ENCODE measurements at places on chromosomes 7 and 10.

DNA sequence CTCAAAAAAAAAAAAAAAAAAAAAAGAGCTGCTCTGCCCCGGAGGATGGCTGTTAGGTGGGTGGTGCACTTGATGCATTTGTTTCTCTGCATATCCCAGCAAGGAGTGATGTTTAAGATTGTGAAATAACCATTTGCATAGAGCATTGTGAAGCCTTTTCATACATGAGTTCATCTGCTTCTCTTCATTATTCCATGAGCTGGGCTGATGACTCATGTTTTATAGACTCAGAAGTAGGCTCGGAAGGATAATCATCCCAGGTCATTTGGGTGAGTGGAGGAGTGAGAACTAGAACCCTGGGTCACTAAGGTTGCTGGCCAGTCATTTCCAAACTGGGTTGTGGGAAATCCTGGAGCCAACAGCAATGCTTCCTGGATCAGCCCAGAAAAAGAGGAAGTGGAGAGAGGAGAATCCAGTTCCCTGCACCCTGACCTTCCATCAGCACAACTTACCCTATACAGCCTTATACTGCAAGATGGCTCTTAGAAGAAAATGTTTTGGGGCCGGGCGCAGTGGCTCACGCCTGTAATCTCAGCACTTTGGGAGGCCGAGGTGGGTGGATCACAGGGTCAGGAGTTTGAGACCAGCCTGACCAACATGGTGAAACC lies 45.3 kb downstream of the TACC2 start:
- ATAC-seq, result no peak

DNA sequence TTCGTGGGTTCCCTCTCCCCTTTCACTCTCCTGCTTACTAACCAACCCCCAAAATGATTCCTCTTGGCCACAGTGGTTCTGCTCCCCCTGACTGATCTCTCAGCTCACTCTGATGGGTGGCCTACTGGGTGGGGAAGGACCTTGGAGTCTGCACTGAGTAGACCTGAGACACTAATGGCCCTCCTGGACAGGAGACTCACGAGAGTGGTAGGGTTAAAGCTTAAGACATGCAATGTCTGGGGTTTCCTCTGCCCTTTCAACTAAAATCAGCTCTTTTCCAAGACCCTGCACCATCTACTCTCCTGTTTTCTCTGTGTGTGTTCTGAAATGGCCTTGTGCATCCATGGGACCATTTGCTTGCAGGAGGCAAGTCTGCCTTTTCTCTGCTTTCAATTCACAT lies 631.4 kb downstream of the ACTR3B start:
- no peak for ATAC-seq

DNA sequence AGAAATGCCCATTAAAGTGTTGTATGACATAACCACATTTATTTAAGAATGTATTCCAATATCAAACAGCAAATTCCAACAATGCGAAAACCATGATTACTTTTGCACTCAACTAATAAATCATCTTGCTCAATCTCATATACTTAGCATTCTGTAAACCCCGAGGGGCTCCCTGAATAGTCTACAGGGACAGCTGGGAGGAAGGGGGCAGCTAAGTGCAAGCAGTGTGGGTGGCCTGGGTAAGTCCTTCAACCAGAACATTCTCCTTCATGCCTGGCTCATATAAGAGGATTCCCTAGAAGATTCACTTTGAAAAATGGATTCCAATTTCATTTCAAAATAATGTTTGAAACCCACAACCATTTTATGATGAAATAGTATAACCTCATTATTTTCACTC lies 355.5 kb downstream of the CDC14C start:
- no peak for ATAC-seq

DNA sequence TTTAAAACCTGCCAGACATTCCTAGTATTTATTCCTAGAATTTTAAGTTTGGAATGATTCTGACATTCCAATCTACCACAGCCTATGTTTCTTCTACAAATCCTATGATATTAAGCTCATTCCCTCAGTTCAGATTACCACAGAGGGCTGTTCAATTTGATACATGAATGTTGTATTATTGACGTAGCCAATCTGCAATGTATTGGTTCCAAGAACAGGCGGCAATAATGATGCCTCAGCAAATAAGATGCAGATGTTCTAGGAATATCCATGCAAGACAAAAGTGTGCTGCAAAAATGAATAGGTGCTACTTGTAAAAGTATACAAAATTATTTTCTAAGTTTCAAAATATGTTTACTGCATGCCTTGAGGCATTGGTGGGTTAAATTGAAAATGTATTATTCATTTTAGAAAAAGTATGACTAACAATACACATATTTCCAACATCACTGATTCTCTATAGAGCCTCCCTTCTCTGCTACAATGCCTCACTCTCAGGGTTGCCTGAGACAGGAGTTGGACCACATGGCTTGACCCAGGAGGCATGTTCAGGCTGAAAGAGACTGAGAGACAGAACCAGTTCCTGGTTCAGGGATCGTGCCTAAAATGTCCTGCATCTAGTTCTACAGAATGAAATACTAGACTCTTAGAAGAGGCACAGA lies 94.1 kb upstream of the CREB5 start:
- peak; percentile 48 for ATAC-seq

GRCh38 chr7:116802746-116803152 lies 59.6 kb upstream of the CAPZA2 start:
- ATAC-seq, result peak; percentile 84

- peak; percentile 45 for ATAC-seq
Measured at GRCh38 chr7:138032186-138032585, 30.3 kb upstream of the CREB3L2 start.

DNA sequence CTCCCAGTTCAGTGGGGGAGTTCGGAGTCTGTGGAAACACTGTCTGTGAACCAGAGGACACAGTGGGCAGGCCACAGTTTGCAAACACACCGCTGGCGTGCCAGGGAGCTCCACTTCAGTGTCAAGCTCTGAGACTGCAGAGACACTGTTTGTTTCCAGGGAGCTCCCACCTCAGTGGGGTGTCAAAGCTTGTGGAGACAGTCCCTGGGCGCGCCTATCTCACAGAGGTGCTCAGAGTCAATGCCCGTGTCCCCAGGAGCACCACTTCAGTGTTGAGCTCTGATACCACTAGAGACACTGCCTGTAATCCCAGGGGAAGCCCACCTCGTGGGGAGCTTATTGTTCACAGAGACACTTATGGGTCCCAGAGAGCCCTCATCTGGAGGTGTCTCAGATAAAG lies 4.3 kb downstream of the MYO1G start:
- no peak for ATAC-seq

DNA sequence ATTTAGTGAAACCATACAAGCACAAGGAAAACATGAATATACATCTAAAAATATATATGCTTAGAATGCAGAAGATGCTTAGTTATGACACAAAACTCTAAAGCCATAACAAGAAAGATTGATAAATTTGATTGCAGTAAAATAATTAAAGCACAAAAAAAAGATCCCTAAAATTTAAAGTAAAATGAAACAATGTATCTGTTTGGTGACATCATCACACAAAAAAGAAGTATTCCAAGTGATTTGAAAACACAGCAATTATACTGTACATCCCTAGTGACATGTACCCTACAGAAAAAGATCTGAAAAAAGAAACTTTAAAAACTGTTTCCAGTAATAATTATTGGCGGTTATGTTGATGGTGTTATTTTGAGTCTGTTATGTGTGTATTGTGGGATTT lies 37.7 kb downstream of the PHYHIPL start:
- no peak for ATAC-seq

All from activated T-helper 17 cell treated with anti-CD3 and anti-CD28 coated beads, Interleukin-2, amount 50 U/mL, for 72 hours (primary cell).